ENCODE measurements at places on chromosomes 16 and 17.

GRCh38 chr16:75593825-75594820 is 27.9 kb downstream of the GABARAPL2 start:
- no peak for DNase-seq

DNA sequence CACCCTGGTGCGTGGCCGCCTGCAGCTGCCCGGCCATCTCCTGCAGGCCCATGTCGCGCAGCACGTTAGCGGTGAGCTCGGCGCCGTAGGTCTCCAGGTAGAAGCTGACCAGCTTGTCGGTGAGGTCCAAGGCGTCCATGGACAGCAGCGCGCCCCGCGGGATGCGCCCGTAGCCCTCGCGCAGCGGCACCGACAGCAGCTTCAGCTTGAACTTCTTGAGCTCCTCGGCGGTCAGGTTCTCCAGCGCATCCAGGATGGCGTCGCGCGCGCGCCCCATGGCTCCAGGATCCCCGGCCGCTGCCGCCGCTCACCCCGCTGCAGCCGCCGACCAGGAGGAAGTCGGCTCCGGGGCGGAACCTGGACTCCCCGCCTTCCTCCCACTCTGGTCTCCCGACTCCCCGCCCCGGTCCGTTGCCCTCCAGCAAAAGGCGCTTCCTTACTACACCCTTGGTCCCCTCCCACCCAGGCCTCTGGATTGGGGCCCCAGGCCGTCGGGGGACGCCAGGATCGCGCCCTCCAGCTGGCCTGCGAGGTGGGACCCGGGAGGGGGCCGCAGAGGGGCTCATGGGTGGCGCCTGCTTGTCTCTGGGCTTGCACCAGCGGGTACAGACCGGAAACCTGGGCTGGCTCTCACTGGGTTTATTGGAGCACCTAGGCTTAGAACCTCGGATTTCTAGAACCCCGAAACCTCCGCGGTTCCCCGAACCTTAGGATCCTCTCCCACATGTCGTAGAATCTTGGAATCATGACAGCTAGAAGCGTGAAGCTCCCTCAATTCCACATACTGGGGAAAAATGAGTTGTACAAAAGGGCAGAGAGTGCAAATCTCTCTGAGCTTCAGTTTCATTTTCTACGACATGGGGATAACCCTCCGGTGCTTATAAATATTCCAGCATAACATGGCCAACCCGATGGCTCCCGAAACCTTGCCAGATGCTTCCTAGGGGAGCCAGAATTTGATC is at the start of gene PYCARD:
PYCARD (minus strand) TSS at position 347 of the 962 bp plus-strand sequence; CDS start at position 277, 70 bp downstream.
- DNase-seq = peak; percentile 49

GRCh38 chr17:57356153-57356718 is 99.9 kb downstream of the MSI2 start:
- DNase-seq = no peak

GRCh38 chr17:63752707-63753106 is 11.1 kb upstream of the STRADA start:
- DNase-seq = no peak

DNA sequence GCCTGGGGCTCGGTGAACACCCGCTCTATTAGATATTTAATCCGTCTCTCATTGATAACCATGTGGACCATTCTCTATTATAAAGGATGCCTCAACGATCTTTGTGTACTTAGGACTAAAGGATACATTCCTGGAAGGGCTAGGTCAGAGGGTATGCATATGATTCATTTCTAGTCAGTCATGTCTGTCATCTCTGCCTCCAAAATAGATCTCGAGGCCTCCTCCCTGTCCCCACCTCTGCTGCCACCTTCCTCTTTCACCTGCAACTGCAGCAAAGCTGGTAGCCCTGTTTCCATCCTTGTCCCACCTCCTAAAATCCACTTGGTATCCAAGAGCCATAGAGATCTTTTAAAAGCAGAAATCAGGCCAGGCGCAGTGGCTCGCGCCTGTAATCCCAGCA is 121.5 kb downstream of the KATNIP start:
- no peak for DNase-seq

- no peak for DNase-seq
These were observed 931.4 kb upstream of the CDH8 start for GRCh38 chr16:62967611-62968010.

GRCh38 chr16:77327717-77328116 is 107.1 kb downstream of the ADAMTS18 start:
- no peak for DNase-seq

GRCh38 chr17:51818777-51819176 is 339.7 kb downstream of the CA10 start:
- DNase-seq = no peak

DNA sequence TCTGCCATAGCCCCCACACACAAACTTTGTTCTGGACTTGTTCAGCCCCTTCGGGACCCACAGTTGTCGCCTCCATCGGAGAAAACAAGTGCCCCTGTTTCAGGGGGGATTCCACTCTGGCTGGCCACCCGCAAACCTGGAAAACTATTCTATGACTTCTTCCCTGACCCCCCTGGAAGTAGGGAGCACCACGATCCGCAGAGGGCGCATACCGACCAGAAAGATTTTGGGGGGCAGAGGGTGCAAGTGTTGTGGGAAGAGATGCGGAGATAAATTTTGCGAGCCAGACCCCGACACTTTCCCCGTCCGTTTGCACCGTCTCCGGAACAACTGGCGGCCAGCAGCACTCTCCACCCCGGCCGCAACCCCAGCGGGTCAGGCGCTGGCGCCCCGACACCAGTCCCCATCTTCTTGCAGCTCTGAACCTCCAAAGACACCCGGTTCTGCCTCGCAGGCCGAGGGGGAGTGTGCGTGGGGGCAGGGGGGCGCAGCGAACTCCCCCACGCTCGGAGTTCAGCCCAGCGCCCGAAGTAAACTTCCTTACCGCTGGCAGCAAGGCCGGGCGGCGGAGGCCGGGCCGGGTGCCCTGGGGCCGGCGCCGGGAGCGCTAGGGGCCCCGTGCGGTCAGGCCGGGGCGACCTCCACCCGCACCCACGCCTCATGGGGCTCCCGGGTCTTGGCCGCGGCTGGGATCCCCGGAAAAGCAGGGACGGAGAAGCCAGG is 744 bp downstream of the SALL1 start:
- no peak for DNase-seq

DNA sequence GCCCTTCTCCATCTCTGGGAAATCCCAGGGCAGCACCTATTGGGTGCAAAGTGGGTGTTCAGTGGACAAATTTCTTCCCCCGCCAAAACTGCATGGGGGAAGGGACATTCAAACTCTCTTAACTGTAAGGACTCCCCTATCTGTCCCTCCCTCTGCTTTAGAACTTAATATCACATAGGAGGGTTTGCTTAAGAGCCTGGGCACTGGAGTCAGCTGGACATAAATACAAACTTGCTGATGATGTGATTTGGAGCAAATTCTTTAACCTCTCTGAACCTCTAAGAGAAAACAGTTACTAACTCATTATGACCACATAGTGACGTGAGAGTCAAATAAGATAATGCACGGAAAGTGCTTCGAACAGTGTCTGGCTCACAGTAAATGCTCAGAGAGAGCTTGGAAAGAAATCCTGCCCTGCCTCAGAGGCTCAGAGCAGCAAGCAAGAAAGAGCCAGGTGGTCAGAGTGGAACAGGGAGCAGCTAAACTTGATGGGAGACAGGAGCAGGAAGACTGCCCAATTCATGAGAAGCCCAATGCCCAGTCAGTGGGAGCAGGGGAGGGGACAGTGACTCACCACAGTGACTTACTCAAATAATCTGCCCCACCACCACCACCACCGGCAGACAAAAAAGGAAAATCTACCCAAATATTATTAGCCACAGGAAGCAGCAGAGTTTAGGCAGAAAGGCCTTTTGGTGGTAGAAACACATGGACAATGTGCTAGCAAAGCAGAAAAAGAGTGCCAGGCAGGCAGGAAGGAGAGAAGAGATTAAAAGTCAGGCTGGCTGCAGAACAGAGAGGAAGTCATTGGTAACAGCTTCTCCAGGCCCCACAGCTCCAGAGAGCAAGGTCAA is 23.9 kb upstream of the CCL1 start:
- DNase-seq = peak; percentile 51

GRCh38 chr17:42843358-42843934 is 934 bp upstream of the AOC2 start:
- DNase-seq = peak; percentile 81

Measured in Ammon's horn (tissue), 1 donor.